ENCODE measurements at places on chromosomes 16 and 17.

GRCh38 chr16:66950971-66951790, 9.9 kb upstream of the CES3 start:
- no peak for DNase-seq

GRCh38 chr17:10119203-10120108, 79.0 kb downstream of the GAS7 start:
- DNase-seq: no peak

DNA sequence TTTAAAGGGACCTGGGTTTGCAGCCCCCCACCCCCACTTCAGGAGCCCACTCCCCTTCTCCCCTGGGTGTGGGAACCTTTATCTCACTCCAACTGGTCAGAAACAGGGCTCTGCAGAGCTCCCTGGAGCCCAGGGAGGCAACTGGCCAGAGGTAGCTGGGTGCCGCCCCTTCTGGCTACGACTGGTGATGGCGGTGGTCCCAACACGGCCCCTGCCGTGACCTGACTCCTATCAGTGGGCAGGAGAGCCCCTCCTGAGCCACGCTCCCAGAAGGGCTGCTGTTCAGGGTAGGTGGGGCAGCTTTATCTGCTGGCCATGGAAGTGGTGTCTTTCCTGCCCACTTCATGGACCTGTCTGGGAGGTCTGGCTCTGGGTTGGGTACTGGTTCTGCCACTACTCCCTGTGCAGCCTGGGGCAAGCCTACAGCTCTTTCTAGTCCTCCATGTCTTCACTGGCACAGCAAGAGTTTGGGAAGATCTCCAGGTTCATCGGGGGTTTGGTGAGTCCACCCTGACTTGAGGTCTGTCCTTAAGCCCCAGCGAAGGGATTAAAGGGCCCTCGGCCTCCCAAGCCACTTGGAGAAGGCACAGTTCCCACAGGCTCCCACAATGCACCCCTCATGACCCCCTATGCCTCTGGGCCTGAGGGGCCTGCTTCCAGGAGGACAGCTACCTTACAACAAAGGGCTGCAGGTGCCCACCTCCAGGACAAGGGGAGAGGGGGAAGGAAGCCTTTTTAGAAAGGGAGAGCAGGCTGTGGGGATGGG, 5.5 kb upstream of the SREBF1 start:
- no peak for DNase-seq

GRCh38 chr16:14341324-14342225, 270.5 kb downstream of the MRTFB start:
- DNase-seq: no peak

DNA sequence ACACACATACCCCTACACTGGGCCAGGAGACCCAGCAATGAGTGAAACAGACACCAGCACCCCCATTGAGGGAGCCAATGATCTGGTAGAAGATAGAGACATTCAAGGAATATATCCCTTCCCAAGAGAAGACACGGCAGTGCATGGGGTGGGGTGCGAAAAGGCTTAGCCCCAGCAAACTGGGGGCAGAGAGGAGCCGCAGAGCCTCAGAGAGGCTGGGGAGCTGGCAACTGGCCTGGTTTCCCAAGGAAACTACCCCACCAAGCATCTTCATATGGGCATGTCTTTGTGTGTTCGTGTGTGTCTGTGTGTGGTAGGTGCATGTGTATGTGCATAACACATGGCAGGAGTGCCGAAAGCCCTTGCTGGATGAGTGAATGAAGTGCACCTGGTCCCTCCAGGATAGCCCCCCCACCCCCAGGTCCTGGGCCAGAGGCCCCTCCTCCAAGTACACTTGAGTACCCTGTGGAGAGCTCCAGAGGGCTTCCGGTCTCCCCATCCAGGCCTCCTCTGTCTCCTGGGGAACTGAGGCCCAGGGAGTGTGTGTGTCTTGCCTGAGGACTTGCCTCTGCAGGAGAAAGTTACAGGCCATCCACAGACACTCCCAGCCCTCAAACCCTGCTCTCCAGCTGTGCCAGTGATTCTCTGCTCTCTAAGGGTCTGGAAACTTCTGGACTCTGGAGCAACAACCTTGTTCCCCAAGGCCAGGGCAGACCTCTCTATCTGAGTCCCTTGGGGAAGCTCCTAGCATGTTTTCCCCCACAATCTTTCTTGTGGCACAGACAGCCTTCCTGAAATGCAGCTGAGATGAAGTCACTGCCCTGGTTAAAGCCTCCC, 15.9 kb downstream of the TBX2 start:
- DNase-seq: no peak

GRCh38 chr17:63537991-63538692, 12.1 kb upstream of the DCAF7 start:
- no peak for DNase-seq

- DNase-seq: no peak
Measured at GRCh38 chr17:21003007-21003621, 39.7 kb downstream of the USP22 start.

DNA sequence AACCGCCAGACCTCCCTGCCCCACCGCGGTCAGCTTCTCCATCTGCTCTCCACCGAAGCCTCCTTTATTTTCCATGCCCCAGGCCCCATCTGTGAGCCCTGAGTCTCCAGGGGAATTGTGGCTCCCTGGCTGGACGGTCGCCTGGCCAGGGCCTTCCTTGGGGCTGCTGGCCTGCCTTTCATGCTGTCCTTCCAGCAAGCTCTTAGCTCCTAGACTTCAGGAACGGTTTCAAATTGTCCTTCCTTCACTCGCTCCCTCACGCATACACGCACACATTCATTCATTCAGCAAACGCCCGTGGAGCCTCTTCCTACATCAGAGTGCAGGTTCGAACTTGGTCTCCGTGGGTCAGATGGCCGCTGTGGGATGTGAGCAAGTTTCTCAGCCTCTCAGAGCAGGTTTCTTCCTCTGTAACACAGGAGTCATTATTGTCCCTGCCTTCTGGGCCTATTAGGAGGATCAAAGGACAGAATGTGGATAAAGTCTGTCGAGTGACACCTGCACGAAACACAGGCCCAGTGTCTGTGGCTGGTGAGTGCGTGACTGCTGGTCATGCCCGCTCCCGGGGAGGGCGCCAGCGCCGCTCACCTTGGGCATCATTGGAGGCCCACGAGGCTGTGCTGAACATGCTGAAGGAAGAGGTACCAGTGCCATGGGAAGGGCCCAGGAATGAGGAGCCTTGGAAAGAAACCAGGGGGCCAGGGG, 18.7 kb upstream of the GSE1 start:
- no peak for DNase-seq

DNA sequence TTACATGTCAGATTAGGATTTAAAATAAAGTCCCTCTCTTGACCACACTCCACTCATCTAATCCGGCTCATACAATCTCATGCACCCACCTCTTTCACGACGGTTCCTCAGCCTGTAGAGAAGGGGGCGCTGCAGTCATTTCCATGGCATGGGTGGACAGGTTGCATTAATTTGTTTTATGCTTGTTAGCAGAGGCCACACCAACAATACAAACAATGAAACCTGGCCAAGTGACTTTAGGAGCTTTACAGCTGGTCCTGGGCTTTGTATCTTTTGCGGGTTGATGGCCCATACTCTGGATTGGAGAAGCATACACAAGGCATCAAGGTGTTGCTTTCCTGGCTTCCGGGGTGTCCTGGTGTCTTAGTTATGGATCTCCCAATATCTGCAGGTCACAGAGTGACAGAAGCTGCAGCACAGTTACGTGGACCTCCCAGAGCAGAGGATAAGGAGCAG, 9.7 kb upstream of the SNF8 start:
- DNase-seq: no peak

DNA sequence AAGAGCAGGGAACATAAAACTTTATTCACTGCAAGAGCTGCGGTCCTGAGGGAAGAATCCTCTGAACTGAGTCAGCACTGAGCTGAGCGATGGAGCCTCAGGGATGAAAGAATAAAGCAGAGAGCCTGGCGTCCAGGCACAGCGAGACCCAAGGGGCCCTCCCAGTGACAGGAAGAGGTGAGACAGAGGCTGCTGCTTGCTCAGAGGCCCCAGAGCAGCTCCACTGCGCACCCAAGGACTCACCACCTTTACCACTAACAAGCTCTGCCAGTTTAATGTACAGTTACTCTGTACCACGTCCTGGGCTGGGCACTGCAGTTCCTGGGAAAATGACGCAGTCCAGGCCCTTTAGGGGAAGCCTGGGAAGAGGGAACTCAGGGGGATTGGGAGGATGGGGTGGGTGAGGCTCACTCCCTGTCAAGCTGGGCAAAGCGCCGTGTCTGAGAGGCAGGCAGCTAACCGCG, 5.6 kb downstream of the GFAP start:
- DNase-seq: no peak

DNA sequence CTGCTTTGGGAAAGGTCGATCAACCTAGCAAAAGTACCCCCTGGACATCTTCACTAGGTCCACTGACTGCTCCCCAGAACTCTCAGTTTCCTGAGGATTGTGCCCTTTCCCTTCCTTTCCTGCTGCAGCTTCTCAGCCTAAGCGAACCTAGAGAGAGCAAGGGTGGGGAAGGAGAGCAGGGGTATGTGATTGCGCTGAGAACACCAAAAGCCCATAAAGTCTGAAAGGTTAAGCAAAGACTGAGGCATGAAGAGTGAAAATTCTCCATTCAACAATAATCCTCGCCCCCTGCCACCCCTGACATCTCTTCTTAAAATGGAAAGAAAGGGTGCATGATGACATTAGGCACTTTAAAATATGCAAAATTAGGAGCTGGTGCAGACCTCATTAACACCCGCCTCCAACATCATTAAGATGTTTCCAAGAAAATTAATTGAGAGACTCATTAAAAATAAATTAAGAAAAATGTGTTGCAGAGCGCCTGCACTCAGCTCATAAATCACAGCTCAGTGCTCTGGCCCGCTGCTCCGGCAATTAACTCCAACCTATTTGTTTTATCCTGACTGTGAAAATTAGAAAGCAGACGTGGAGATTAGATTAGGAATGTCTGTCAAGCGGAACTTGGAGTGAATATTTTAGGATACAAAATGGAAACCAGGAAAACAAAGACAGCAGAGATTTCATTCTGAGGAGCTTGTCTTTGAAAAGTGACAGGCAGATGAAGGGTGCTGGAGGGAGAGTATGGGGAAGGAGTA, 49.1 kb upstream of the PMFBP1 start:
- no peak for DNase-seq

DNA sequence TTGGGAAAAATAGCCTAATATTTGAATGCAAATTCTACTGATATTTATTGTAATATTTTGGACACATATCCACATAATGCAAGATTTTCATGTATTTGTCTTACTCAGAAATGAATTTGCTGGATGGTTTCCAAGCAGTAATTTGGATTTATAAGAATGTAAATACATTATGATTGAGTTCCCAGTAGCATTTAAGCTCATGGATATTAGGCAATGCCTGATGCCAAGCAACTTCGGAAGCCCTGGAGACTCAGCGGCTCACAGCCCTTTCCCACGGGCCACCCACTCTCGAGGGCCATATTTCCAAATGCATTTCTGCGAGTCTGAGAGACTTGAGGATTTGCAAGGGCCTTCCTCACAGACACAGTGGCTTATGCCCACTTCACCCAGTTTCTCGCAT, 62.1 kb upstream of the MYOCD start:
- no peak for DNase-seq

GRCh38 chr17:33291248-33292200, 1.6 kb downstream of the ASIC2 start:
- DNase-seq: no peak

DNA sequence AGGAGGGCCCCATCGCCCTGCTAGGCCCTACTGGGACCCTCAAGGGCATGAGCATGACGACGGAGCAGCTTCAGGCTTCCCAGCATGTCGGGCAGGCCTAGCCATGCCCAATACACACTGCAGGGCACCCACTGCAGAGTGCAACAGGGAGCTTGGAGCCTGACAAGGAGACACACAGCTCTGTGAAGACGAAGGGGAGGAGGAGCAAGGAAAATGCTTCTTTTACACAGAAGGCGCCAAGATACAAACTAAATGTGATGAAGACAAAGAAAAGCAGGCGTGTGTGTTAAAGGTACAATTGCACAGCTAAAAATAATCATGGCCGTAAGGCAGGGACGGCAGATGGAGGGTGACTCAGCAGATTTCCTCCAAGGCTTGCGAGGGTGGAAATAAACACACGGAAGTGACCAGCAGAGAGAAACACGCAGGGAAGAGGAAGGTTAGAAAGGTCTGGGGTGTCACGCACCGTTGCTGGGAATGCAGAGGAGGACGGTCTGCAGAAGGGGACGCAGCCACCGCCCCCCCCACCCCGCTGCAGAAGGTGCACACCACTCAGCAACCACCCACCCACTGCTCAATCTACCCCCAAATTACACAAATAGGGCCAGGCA, 108.5 kb downstream of the ZNF778 start:
- no peak for DNase-seq

- no peak for DNase-seq
Measured at GRCh38 chr17:71023249-71024030, 854.1 kb downstream of the KCNJ2 start.

DNA sequence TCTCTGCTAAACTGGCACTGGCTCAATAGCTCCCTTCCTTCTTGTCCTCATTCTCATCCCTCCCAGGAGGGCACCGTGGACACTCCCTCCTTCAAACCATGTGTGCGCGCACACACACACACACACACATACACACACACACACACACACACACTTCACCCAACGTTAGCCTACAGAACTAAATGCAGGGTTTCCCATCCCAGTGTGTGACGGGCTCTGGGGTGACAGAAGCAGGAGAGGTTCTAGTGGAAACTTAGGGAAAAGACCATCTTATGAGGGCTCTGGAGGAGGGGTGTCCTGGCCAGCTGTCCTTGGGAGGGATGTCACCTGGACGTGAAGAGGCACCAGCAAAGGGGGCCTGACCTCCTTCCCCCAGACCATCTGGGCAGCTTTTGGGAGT, 19.7 kb downstream of the OSBPL7 start:
- DNase-seq: no peak

DNA sequence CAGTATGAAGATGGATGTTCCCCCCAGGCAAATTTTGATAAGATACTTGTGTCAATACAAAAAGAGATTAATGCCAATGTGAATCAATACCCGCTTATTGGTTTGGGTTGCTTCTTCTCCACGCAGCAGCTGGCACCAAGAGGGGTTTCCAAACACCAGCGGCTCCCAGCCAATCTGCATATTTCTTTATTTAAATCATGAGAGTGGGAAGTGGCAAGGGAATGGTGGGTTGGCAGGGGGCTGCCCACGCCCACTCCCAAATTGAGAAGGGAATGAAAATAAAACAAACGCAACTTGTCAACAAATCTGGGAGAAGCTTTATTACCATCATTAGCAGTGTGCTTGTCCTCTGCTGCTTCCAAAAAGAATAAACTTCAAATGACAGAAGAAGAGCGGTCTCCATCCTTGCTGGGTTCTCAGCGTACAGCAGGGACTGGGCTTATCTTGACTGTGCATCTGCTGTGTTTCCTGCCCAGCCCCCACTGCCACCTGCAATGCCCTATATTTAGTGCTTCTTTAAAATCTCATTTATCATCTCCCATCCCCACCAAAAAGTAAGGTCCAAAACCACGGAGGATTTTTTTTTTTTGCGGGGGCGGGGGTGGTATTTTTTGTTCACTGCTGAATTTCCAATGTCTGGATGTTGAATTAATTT, 34.9 kb upstream of the C16orf78 start:
- no peak for DNase-seq

DNA sequence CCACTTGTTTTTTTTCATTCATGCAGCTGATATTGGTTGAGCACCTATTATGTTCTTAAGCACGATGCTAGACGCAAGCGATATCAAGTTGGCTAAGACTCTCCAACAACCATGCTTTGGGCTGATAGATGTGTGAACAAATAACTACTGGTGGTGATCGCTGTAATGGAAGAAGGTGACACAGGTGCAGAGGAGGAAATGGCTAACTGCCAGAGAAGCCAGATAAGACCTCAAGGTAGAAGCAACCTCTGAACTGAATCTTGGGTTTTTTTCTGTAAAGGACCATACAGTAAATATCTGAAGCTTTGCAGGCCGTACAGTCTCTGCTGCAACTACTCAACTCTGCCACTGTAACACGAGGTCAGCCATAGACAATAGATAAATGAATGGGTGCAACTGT, 97.9 kb downstream of the C17orf67 start:
- DNase-seq: no peak

GRCh38 chr17:69909389-69909788, 165.6 kb upstream of the KCNJ16 start:
- DNase-seq: no peak
